ENCODE measurements at places on chromosomes 3 and 15.

DNA sequence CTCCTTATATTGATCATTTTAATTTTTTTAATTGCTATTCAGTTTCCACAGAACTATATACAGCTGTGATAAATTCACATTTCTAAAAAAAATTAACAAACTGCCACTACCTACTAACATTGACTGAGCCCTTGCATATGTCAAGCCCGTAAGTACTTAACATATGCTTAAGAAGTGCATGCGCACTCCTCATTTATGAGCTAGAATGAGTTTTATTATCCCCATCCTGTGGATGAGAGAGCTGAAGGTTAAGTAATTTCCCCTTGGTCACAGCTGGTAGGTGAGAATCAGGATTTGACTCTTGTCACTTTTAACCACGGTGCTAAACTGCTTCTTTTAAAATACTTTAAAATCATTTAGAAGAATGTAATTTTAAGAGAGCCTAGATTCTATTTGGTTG is 25.9 kb downstream of the CXCR6 start:
- DNase-seq = no peak

- no peak for DNase-seq
Observed at GRCh38 chr3:161339517-161340500, 31.5 kb downstream of the SPTSSB start.

GRCh38 chr3:194035406-194036138 is 100.4 kb upstream of the HES1 start:
- DNase-seq = no peak

DNA sequence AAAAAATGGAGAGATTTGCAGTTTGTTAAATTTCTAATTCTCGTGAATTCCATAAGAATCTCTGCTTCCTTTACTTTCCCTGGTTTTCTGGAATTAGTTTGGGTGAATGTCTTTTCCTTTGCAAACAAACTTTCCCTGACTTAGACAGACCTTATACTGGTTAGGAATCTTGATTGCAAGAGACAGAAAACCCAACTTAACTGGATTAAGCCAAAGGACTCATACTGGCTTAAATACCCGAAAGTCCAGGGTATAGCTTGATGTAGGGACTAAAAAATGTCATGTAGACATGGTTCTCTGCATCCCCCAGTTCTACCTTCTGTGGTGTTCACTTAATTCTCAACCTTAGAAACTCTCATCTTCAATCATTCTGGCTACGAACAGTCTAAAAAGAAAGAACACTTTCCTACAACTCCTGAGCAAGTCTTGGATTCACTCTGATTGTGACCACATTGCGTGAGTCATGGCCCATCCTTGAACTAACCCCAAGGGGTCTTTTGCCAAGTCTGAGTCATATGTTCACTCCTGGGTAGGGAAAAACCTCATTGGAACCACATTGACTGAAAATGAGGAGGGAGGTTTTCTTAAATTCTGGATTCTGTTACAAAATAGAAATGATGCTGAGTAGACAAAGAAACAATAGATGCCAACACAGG is 136.0 kb upstream of the DAZL start:
- DNase-seq = no peak

GRCh38 chr3:134846084-134846483 is 51.0 kb downstream of the EPHB1 start:
- DNase-seq = no peak
